ENCODE measurements at places on chromosomes 3 and 15.

GRCh38 chr3:168260859-168261258 is 165.1 kb upstream of the GOLIM4 start:
- no peak for DNase-seq

GRCh38 chr3:15750143-15750542 is 47.6 kb downstream of the ANKRD28 start:
- no peak for DNase-seq

DNA sequence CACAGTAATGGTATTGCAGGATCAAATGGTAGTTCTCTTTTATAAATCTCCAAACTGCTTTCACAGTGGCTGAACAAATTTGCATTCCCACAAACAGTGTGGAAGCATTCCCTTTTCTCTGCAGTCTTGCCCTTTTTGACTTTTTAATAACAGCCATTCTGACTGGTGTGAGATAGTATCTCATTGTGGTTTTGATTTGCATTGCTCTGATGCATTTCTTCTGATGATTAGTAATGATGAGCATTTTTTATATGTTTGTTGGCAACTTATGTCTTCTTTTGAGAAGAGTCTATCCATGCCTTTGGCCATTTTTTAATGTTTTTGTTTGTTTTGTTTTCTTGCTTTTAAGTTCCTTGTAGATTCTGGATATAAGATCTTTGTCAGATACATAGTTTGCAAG is 316.1 kb upstream of the TMCO5A start:
- no peak for DNase-seq

DNA sequence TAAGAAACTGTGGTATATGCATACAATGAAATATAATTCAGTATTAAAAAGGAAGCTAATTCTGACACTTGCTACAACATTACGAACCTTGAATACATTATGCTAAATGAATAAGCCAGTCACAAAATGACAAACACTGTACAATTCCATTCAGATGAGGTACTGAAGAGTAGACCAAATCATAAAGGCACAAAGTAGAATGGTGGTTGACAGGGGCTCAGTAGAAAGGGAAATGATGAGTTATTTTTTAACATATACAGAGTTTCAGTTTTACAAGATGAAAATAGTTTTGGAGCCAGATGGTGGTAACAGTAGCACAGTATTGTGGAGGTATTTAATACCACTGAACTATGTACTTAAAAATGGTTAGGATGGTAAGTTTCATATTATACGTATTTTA is 254.6 kb upstream of the RBMS3 start:
- no peak for DNase-seq

GRCh38 chr3:95673215-95673614 is 1141.2 kb upstream of the EPHA6 start:
- DNase-seq = no peak

DNA sequence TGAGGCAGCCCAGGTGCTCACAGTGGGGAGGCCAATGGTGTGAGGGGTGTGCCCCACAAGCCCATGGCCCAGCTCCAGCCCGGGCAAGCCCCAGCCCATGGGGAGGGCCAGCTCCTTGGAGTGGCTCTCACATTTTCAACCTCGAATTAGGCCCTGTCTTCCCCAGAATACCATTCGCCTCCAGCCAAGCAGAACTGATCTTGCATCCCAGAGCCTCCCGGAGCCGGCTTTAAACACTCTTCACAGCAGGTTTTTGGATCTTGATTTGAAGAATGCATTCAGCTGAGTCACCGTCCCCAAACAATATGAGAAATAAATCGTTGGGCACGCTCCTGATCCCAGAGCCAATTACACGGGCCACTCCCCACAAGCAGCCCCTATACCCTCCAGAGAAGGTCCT is 23.7 kb downstream of the TPRA1 start:
- DNase-seq = no peak

DNA sequence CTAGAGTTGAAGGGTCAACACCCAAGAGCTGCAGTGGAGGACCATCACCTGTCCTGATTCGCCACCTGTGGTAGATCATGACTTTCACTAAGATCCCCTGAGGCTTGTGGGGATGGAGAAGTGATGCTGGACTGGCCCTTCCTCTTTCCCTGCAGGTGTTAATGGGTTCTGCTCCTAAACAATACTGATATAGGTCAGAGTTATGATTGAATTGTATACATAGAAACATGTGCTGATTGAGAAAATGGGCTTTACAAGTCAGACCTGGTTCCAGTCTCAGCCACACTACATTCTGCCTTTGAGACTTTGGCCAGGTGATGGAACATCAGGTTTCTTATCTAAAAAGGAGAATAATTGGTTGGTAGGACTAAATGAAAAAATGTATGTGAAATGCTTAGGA is 418.9 kb upstream of the TPRG1 start:
- no peak for DNase-seq

GRCh38 chr15:22265056-22265945 is 185.0 kb downstream of the OR4M2 start:
- DNase-seq = no peak

- no peak for DNase-seq
These were observed 27.2 kb downstream of the CRTAP start for GRCh38 chr3:33141006-33141405.

- no peak for DNase-seq
These were observed 67.4 kb upstream of the TAMM41 start for GRCh38 chr3:11914041-11914440.

- DNase-seq = no peak
These were observed 234.5 kb upstream of the GOLGA6L4 start for GRCh38 chr15:84001037-84001436.

- DNase-seq = no peak
These were observed 41.9 kb downstream of the GPD1L start for GRCh38 chr3:32148351-32148750.

GRCh38 chr3:138355071-138355470 is 6.7 kb downstream of the MRAS start:
- DNase-seq = no peak

DNA sequence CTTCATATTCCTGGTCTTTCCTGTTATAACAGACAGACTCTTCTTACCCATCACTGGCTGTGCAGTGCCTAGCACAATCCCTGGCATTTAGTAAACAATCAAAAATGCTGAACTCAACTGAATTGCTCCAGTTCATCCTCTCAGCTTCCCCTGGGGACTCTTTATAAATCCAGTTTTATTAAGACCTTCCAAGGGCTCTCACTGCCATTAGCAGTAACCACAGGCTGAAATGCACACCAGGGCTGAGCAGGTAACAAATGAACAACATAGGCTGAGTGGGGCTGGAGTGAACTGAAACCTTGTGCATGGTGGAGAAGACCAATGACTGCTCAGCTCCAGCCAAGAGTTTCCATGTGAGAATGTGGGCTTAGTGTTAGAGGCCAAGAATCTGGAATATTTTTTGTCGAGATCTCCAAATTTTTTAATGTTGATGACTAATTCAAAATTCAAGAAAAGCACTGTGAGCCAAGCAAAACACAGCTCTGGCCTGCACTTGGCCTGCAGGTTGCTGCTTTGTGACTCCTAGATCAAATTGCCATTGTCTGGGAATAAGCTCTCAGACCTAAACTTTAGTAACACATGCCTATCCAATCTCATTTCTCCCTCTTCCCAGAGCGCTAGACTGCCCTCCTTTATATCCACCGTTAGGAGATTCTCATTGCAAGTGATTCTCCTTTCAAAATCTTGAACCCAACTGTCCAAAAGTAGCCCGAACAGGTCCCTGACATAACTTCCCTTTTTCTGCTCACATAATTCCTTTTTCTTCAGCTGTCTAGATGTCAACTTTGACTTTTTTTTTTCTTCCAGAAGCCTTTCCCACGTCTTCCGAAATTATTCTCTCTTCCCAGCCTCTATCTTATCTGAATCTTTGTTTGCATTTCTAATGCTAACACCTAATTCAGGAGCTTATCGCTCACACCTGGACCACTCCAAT is 7.4 kb downstream of the SQOR start:
- no peak for DNase-seq

DNA sequence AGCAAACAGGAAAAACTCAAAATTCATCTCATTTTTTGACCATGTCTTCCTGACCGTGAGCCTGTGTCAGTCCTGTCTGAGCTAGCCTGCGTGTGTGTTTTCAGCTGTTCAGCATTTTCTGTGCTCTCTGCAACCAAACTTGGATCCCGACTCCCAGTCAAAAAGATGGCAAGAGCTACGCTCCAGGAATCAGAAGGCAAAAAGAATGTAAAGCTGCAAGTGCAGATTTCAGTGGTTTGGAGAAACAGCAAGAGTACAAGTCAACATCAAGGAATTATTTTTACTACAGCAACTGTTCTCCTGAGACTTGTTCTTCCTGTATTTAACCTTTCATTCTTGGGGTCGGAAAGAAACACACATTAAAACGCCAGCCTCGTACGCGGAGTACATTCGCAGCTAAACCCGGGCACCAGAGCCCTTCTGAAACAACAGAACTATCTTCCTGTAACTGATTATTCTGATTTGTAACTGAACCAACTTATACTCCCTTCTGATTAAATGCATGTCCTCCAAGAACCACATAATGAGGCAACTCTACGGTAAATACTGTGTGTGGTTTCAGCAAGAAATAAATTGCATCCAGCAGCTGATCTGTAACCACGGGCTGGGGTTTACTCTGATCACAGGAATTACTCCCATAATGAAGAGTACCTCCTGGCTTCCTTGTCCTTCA is 107.4 kb downstream of the LRIG1 start:
- DNase-seq = no peak

- DNase-seq = no peak
These were observed 60.7 kb upstream of the CORO2B start for GRCh38 chr15:68518046-68518445.

- DNase-seq = no peak
These were observed 55.9 kb downstream of the SGO1 start for GRCh38 chr3:20130106-20130505.

DNA sequence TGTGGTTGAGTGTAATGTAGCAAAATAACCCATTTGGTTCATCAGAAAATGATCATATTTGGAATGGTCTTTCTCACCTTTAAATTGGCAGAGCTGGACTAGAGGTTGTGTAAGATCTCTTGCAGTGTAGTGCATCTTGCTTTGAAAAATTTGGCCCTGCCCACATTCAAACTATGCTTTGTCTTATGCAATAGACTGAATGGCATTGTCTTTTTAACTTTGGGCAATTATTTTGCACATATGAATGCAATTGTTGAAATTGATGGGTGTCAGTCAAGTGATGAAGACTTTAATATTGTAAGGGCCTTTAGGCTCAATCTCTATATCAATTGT is 381.4 kb downstream of the GRM7 start:
- DNase-seq = no peak

DNA sequence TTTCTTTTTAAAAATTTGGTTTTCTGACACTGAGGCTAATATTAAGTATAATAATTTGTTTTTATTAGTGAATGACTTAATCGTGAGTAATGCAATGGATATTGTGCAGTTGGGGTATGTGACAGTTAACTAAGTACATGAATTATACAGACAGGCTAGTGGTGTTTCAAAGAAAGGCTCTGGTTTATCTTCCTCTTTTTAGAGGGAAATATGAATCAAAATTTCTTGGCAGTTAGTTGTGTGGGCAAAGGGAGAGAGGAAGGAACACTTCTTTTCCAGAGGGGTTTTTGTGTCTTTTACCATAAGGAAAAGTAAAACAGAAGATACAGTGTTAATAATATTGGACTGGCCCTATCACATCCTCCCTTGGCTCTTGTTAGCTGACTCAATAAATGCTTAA is 2.7 kb downstream of the ZNF654 start:
- DNase-seq = no peak

- no peak for DNase-seq
These were observed 34.1 kb upstream of the SERPINI2 start for GRCh38 chr3:167507954-167508353.

- no peak for DNase-seq
These were observed 96.3 kb downstream of the PLXNA1 start for GRCh38 chr3:127079211-127079610.

GRCh38 chr3:67037615-67038014 is 39.5 kb downstream of the KBTBD8 start:
- DNase-seq = no peak

- DNase-seq = peak; percentile 53
These were observed 2.8 kb downstream of the ABHD2 start for GRCh38 chr15:89090791-89091626.

GRCh38 chr15:73802431-73803041 is 49.4 kb upstream of the INSYN1 start:
- DNase-seq = no peak

DNA sequence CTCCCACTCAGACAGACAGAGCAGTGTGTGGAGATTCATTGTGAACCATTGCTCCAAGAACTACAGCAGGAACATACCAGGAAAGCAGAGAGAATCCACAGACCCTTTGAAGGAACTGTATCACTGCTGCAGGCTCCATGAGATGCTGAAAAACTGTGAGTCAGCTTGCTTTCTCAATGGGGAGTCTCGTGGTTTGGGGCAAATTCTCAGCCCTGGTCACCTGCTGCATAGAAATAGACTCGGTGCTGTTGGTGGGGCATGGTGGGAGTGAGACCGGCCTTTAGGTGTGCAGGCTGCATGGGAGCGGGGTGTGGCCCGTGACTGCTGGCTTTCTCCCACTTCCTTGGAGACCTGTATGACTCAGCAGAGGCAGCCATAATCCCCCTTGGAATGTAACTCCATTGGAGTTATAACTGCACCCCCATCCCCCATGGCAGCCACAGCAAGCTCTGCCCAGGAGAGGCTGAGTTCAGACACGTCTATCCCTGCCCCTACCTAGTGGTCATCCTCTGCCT is 35.6 kb downstream of the ALCAM start:
- DNase-seq = no peak

DNA sequence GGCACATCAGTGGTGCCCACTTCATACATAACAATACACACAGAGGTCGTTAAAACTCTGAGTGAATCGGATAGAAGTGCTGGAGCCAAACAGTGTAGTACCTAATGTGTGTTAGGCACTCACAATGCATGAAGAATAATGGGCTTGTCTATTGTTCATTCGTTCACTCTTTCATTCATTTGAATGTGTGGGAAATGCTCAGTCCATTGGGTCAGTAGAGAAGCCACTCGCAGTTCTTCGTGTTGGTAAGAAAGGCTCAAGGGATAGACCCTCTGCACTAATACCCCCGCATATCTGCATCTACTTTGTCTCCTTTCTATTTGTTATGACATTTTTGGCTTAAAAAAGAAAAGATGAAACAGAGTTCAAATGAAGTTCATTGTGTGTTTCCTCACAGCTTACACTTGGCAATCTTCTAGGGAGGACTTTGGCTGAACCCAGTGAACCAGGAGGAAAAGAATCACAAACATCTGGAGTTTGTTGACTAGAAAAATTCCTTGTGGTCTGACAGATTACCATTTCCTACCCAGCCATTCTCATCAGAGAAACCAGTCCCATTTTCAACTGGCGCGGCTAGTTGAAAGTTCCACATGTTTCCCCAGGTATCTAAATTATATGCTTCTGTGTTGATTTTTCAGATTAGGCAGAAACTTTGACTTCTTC is 32.8 kb upstream of the MFSD1 start:
- no peak for DNase-seq

GRCh38 chr15:68265081-68265480 is 12.5 kb upstream of the FEM1B start:
- no peak for DNase-seq

DNA sequence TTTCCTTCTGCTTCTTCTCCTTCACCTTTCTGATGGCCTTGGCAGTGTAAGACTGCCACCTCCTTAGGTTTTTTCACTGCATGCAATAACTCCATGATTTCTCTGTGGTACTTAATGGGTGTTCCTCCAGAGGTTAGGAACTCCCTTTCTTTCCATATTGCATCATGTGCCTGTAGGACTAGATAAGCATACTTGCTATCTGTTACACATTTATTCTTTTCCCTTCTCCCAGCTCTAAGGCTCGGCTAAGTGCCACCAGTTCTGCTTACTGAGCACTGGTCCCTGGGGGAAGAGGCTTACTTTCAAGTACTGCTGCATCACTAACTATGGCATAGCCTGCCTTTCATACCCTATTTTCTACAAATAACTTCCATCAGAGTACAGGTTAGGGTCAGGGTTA is 351.8 kb downstream of the OTOL1 start:
- DNase-seq = no peak

Measured in stimulated activated CD4-positive, alpha-beta T cell treated with anti-CD3 and anti-CD28 coated beads, Interleukin-2, amount 100 ng/mL, for 24 hours (primary cell).